Endodermal cell (in vitro differentiated cells): ENCODE measurements at places on chromosomes 7 and 10.
A peak's percentile ranks its signal among the peaks of the same experiment; 100 is the strongest.

DNA sequence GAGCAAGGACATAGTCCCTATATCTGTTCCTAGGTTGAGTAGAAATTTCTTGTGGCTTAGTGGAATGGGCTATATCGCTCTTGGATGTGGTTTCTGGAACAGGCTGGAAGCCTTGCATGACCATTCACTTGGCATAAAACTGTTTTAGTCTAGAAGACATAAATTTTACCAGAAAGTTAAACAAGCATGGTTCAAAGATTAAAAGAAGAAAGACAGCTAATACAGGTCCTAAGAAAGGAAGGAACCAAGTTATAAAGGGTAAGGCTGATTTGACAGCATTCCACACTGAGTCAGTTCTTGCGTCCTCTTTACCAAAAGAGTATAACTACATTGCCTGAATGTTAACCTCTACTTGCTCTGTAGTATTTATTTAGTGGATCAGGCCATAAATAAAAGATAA is 724.2 kb downstream of the SORCS1 start:
- no peak for DNase-seq

GRCh38 chr7:45240273-45240771 is 82.7 kb downstream of the RAMP3 start:
- DNase-seq = no peak

- DNase-seq = no peak
These were observed 19.4 kb upstream of the CSGALNACT2 start for GRCh38 chr10:43118631-43119415.

DNA sequence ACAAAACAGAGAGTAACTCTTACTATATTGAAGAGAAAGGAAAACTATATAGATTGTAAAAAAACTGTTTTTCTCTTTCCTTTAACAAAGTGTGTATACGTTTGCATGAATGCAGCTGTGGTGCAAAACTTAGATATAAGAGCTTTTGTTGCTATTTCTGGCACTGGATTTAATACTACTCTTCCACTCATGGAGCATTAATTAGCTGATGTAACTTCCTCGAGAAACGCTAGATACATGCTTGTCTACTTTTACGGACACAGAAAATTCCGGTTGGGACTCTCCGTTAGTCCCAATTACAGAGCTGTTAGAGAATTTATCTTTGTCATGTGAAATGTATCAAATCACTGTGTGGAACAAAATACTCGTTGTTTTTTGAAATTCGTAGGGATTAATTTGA is 135.5 kb downstream of the ZNF22 start:
- DNase-seq = no peak

DNA sequence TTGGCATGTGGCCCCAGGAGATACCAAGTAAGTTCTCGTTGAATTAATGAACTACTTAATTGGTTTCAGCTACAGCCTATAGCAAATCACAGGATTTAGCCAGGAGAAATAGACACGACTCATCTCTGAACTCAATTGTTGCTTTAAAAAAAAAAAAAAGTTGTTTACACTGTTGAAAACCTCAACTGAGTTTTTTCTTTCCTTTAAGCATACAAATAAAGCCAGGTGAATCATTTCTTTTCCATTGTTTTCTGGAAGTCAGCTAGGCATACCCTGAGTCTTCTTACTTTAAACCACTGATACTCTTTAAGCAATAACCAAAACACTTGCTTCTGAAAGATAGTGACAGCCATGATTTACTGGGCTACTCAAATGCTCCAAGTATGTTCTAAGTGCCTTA is 755 bp downstream of the FRMPD2 start:
- DNase-seq = no peak

DNA sequence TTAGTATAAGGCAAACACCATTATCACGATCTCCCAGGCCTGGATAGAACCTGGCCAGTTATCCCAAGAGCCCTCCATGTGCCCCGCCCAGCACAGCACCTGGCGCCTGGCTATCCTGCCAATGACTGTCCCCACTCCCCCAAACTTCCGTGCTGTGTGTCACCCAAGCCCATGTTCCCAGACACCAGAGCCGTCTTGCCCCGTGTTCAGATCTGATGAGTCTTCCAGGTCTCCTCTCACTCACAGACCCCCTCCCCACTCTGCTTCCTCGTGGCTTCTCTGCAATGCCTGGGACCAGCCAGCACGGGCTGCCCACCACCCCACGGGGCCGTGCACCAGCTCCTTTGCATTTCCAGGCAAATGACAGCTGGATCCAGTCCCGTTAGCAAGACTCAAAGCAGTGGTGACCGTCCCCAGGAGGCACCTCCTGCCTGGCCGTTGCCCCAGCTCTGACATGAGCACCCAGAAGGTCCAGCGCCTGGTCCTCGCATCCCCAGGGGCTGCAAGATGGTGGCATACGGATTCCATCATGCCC is 43.8 kb upstream of the INPP5A start:
- DNase-seq = peak; percentile 33

DNA sequence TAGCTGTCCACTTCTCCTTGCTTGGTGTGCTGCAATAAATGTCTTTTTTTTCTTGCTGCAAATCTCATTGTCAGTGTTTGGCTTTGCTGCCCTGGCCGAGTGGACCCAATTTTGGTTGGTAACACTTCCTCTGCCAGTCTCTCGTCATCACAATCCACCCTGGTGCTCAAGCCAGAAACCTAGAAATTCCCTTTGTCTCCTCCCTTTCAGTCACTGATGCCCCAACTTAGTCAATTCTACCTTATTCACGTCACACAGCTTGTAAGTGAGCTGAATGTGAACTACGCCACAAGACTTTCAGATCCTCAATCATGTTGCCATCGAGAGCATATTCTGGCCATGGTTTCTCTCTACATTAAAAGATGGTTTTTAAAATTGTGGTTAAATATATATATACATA is 13.0 kb upstream of the FRA10AC1 start:
- DNase-seq = no peak
